MG63 (cell line): ENCODE measurements at places on chromosomes 3 and 15. TPM values are rescaled to one million over a fixed set of nuclear protein-coding genes. Genes with fewer than 3 reads are reported as not detected.

Gene CISH
- total RNA-seq, result 0.20 TPM in 1 of 2 replicates, not detected in the other

Gene KIF23
- 33.8 and 75.8 TPM in 2 replicates for total RNA-seq

Gene LRRC31
- total RNA-seq, result not detected in 2 replicates

Gene GP5
- not detected in 2 replicates for total RNA-seq

Gene CFAP100
- not detected in 2 replicates for total RNA-seq

Gene BRPF1
- 4.9 and 7.0 TPM in 2 replicates for total RNA-seq

Gene EFCAB12
- 0.03 TPM in 1 of 2 replicates, not detected in the other for total RNA-seq

Gene RGMA
- 0.47 TPM in 1 of 2 replicates, not detected in the other for total RNA-seq

Gene HYAL1
- 1.4 TPM in 1 of 2 replicates, not detected in the other for total RNA-seq
